Smooth muscle cell of bladder (primary cell): ENCODE measurements at places on chromosomes 11 and 22. TPM values are rescaled to one million over a fixed set of nuclear protein-coding genes. Genes with fewer than 3 reads are reported as not detected.

TMEM45B gene
- total RNA-seq: under 0.01 TPM in 1 of 2 replicates, not detected in the other

TESMIN gene
- total RNA-seq: under 0.01 TPM in 1 of 2 replicates, not detected in the other

AQP11 gene
- 2.8 and 6.0 TPM in 2 replicates for total RNA-seq

TMEM191B gene
- total RNA-seq: 0.65 and 0.85 TPM in 2 replicates

UPK3A gene
- total RNA-seq: not detected in 2 replicates

TSGA10IP gene
- total RNA-seq: not detected in 2 replicates

SHANK2 gene
- 3.6 and 4.0 TPM in 2 replicates for total RNA-seq

CATSPER1 gene
- total RNA-seq: 0.14 TPM in 1 of 2 replicates, not detected in the other

MS4A15 gene
- total RNA-seq: not detected in 2 replicates

APOL2 gene
- total RNA-seq: 37.4 and 46.2 TPM in 2 replicates

LGR4 gene
- total RNA-seq: 8.1 and 8.7 TPM in 2 replicates

KCNJ1 gene
- 0.09 TPM in 1 of 2 replicates, not detected in the other for total RNA-seq

HPX gene
- 0.43 and 0.46 TPM in 2 replicates for total RNA-seq

VWCE gene
- 0.85 and 1.7 TPM in 2 replicates for total RNA-seq

ZW10 gene
- 15.5 and 16.9 TPM in 2 replicates for total RNA-seq

MS4A4E gene
- not detected in 2 replicates for total RNA-seq

MAPK8IP1 gene
- total RNA-seq: 7.7 and 8.1 TPM in 2 replicates

RIC3 gene
- not detected in 2 replicates for total RNA-seq

MYOD1 gene
- not detected in 2 replicates for total RNA-seq

C22orf31 gene
- total RNA-seq: 0.14 TPM in 1 of 2 replicates, not detected in the other

CYB5R2 gene
- total RNA-seq: 6.9 and 11.4 TPM in 2 replicates

FAT3 gene
- total RNA-seq: 0.14 and 4.8 TPM in 2 replicates
